ENCODE measurements at places on chromosomes 5 and 9.

DNA sequence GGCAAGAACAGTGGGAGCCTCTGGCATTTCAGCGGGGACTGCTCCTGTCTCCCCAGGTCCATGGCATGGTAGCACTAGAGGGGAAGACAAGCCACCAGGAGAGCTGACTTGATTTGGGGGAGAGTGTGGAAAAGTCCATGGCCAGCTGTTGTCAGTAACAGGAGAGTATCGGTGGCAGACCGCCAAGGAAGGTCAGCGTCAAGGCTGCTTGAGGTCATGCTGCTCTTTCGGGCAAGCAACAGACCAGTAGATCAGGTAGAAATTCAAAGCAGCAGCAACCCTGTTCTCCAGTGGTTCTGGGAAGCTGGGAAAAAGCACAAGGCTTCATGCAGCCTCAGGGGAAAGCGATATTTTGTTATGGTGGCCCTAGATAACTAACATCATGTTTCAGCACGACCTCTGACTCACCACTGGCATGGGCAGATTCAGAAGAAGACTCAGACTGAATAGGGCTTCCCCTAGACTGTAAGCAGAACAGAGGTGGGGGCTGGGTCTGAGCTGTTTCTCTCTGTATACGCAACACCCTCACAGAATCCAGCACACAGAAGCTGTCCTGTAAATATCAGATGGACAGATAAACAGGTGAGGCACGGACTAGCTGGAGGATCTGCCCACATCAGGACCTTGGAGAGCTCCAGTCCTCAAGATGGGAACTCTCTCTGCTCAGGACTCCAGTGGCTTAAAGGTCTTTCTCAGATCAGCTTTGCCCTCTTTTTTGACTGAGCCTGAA lies 35.2 kb upstream of the PLEKHG4B start:
- peak; percentile 79 for DNase-seq

GRCh38 chr9:15240927-15241326 lies 66.1 kb downstream of the TTC39B start:
- DNase-seq, result no peak

- DNase-seq, result peak; percentile 64
Observed at GRCh38 chr5:14270209-14270702, 127.1 kb downstream of the TRIO start.

DNA sequence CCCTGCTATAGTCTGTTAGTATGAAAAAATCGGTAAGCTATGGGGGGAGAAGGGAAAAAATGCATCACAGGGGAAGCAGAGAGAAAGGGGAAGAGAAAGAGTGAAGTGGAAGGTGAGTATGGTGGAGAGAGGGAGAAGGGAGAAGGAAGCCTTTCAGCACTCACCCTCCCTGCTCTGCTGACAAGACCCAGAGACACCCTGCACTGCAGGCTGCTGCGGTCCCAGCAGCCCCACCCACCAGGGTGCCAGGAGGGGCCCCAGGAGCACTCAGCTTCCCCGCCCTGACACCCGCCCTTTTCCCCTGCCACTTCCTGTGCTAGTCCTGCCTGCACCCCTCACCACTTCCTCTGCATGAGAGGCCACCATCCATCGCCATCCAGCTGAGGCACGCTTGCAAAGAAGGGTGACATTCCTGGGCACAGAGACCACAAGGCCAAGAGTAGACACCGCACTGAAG lies 12.7 kb downstream of the STK10 start:
- DNase-seq, result no peak

GRCh38 chr5:169650701-169651331 lies 13.7 kb downstream of the DOCK2 start:
- DNase-seq, result no peak

DNA sequence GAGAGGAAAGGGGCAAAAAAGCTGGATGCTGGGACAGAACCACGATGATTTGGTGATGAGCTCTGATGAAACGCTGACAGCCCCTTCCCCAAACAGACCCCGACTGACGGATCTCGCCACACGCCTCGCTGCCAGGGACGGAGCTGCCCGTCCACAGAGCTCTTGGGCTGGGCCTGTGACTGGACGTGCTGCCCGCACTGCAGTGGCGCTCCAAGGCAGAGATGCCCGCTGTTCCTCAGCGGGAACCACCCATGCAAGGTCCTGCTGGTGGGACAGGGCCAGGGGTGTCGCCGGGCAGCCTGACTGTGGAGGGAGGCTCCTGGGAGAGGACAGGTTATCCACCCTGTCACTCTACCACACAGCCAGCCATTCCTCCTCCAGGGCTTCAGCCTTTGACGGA lies 66.0 kb upstream of the SARDH start:
- no peak for DNase-seq

DNA sequence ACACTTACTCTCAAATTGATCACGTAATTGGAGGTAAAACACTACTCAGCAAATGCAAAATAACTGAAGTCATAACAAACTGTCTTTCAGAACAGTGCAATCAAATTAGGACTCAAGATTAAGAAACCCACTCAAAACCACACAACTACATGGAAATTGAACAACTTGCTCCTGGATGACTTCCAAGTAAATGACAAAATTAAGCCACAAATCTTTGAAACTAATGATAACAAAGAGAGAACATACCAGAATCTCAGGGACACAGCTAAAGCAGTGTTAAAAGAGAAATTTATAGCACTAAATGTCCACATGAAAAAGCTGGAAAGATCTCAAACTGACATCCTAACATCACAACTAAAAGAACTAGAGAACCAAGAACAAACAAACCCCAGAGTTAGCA lies 540.5 kb upstream of the CDH18 start:
- DNase-seq, result no peak

Data from neuronal stem cell (in vitro differentiated cells).